ENCODE measurements at places on chromosomes 2 and 18.

GRCh38 chr2:2007551-2008501 is 263.5 kb upstream of the PXDN start:
- no peak for DNase-seq

DNA sequence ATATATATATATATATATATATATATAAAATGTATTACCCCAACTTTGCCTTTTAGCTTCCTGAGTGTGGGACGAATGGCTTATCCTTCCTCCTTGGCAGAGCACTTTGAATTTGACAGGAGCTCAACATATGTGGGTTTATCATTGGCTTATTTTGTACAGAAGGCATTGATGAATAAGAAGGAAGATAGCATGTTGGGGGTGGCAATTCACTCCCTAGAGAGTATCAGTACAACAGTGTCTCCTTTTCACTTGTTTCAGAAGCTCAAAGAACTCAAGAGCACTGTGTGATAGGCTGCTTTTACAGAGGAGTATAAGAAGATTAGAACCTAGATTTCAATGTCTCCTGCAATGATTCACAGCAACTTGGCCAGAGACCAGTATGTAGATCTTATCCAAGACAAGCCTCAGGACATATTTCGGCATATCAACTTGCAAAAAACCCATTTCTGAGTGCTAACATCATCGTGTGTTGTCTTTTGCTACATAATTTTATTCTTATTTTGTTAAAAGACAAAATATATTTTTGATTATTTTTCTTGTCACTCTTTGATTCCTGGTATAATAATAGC is 345.8 kb downstream of the SOCS6 start:
- no peak for DNase-seq

DNA sequence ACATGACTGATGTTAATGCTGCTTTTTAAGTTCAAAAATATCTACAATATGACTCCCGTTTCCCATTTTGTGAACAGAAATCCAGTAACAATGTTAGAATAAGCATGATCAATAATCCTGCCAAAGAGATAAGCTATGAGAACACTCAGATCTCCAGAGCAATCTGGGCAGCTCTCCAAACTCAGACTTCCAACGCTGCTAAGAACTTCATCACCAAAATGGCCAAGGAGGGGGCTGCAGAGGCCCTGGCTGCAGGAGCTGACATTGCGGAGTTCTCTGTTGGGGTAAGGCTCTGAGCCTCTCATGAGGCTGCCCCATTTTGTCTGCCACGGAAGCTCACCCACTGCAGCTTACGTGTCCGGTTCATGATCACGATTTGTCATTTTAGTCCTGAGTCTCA is 68.4 kb downstream of the UGGT1 start:
- DNase-seq = no peak

DNA sequence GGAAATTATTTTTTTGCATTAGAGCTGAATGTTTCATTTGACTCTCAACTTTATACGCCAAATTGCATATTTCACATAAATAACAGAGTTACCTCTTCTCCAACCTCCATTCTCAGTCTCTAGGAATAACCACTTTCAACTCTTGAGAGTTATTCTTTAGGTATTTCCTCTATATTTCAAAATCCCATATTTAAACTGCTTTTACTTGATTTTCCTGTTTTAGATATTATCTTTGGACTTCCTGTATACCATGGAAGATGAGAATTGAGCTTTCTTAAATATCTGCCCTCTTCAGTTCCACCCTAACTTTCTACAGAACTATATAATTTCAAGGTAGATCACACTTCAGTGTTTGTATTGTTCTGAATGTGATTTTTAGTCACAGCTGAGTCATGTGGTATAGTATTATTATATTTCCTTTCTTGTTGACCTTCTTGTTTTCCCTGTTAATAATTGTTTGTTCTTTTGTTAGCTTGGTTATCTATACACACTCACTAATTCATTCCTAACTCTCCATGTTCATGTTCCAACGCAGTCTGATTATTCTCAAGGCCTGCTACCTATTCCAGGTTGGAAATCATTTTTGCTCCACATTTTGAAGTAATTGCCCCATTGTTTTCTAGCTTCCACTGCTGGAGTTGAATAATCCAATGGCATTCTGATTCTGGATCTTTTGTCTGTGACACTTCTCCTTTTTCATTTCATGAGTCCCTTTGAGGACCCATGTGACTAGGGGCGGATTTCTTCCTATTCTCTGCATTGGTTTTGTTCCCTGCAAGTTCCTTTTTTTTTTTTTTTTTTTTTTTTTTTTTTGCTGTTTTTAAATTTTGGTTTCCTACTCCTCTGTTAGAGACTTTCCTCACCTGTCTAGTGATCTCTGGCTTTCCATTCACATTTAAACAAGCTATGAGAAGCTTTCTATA is 156.8 kb upstream of the RBMS1 start:
- peak; percentile 47 for DNase-seq

DNA sequence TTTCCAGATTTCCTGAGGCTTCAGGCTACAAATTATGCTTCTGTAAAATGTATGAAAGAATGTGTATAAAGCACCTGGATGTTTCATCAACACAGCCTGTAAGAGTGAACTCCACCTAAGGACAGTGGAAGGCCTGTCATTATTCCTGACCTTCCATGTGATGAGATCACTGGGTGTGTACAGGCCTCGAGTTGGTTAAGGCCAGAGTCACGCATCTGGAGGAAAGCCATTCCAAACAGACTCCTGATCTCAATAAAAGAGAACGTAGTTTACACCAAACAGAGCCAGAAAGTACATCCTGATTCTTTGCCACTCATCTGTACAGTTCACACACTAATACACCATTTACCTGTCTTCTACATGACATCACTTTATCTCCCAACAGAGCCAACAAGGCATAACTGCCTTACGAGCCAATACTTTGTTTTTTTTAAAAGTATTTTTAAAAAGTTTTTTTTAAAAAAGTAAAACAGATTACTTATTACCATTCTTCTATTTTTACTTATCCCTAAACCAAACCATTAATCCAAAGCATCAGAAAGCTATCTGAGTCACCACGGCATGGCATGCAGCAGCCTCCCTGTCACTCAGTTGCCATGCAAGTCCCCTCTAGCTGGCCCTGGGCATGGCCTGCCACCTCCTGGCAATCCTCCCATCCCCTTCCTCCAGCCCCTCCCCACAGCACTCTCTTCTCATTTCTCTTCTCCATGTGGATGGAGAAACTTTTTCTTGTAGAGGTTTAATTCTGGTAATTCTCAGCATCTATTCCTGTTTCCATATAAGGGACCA is 78.8 kb upstream of the TFCP2L1 start:
- no peak for DNase-seq

GRCh38 chr18:25298853-25299274 is 53.1 kb downstream of the ZNF521 start:
- no peak for DNase-seq

- no peak for DNase-seq
Measured at GRCh38 chr2:186328838-186329237, 157.2 kb upstream of the ZC3H15 start.

DNA sequence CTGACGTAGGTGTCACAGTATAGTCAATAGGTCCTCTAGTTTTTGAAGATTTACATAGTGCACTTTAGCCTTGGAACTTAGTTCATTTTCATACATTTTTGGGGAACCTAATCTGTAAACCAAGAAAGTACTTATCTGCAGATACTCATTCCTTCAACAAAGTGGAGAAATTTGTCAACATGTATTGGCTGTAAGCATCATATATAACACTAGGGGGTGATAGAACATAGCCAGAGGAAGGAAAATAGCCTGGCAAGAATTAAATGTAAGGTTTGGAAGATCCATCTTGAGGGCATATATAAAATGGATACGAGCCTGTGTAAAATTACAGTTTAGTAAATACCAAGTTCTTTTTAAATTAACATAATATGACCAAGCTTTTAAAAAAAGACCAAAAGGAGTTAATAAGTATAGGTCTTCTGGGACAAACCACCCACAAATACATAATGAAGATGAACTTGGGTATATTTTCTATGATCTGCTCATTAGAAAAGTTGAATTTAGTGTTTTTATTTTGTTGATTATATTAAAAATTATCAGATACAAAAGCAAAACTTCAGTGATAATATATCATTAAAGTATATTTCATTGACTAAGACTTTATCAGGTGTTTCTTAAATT is 18.2 kb downstream of the RPL37A start:
- peak; percentile 56 for DNase-seq
